ENCODE measurements at places on chromosomes 16 and 17.

GRCh38 chr17:55742272-55743102 is 8.4 kb upstream of the PCTP start:
- peak; percentile 84 for DNase-seq

DNA sequence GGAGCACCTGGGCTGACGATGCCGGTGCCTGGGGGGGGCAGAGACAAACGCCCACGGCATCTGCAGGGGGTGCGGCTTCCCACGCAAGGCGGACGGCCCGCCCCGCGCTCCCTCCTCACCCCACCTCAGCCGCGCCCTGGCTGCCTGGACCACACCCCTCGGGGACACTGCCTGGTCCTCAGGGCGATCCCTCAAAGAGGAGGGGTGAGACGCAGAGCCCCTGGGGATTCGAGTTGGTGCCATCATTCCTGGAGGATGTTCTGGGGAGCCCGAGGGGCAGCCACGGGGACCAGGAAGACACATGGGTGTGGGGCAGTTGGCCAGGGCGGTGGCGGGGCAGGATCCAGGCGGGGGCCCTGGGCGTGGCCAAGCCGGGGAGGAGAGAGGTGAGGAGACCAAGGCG is 3.9 kb downstream of the IGFALS start:
- DNase-seq, result no peak

DNA sequence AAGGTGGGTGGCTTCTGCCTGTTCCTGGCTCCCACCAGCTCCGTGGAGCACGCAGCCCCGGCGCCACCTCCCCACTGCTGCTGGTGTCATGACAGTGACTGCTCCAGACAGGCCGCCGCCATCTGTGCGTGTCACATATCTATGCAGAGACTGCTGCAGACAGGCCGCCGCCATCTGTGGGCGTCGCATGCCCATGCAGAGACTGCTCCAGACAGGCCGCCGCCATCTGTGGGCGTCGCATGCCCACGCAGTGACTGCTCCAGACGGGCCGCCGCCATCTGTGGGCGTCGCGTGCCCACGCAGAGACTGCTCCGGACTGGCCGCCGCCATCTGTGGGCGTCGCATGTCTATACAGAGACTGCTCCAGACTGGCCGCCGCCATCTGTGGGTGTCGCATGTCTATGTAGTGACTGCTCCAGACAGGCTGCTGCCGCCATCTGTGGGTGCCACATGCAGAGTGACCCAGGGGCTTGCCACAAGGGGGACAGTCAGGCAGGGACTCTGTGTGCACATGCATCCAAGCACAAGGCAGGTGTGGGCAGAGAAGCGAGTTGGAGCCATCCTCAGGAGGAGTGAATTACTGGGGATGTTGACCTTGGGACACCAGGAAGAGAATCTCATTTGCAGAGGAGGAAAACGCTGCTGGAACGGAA is 3.3 kb upstream of the FN3KRP start:
- DNase-seq, result no peak

DNA sequence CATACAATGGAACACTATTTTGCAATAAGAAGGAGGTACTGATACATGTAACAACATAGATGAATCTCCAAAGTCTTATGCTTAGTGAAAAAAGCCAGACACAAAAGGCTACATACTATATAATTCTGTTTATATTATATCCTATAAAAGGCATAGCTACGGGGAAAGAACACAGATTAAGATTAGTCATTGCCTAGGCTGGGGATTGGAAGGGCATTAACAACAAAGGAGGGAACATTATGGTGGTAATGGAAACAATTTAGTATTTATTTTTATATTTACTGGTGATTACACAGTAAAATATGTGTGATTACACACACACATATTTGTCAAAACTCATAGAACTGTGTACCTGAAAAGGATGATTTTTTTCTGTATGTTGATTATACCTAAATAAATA is 278.1 kb downstream of the ZFHX3 start:
- no peak for DNase-seq

DNA sequence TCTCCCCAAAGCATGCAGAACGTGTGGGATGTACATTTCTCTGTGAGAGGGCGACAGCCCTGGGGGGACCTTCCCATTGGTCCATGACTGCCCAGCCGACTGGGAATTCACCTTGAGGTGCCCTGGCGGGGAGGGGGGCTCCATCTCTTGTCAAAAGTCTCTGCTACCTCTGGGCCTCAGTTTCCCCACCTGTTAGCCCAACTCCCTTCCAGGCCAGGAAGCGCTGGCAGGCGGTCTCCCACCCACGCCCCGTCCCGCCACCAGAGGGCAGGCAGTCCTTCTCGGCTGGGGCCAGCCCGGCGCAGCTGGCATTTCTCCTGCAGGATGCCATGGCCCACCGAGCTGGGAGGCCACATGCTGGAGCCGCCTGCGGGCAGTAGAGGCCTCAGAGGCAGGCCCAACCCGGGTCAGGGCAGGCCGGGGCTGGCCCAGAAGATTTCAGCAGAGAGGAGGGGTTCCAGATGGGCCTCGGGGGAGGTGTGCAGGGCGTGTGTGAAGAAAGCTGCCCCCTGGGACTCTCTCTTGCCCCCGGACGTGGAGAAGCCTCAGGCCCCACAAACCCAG is 16.6 kb downstream of the CD7 start:
- peak; percentile 54 for DNase-seq

DNA sequence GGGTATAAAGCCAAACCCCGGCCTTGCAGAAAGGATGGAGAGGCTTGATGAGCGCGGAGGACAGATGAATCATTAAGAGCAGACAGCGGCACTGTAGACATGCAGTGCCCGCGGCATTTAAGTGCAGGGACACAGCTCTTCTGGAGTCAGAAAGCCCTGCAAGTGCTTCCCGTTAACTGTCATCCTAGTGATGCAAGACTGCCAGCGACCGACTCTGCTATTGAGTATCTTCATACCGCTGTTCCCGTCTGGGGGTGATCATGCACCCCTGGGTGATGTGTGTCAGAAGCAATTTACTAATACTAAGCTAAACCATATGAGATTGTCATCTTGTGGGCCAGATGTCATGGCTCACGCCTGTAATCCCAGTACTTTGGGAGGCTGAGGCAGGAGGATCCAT is 101.0 kb downstream of the ABCC6 start:
- no peak for DNase-seq
